ENCODE measurements at places on chromosomes 4 and X.

DNA sequence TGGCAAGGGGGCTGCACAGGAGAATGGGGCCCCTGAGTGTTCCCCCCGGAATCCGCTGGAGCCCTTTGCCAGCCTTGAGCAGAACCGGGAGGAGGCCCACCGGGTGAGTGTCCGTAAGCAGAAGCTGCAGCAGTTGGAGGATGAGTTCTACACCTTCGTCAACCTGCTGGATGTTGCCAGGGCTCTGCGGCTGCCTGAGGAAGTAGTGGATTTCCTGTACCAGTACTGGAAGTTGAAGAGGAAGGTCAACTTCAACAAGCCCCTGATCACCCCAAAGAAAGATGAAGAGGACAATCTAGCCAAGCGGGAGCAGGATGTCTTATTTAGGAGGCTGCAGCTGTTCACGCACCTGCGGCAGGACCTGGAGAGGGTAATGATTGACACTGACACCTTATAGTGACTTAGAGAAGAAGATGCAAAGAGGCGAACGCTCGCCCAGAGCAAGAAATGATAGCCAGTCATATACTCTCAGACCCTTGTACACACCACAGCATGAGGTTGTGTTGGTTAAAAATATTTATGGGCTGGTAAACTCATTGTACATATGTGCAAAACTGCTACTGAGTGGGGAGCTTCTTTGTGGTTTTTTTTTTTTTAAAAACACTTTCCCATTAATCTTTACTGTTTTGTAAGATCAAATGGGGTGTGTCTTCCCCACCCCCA, 52.5 kb downstream of the JADE1 start:
- DNase-seq: peak; percentile 33

GRCh38 chr4:36039026-36039425, 205.3 kb downstream of the ARAP2 start:
- DNase-seq: no peak

DNA sequence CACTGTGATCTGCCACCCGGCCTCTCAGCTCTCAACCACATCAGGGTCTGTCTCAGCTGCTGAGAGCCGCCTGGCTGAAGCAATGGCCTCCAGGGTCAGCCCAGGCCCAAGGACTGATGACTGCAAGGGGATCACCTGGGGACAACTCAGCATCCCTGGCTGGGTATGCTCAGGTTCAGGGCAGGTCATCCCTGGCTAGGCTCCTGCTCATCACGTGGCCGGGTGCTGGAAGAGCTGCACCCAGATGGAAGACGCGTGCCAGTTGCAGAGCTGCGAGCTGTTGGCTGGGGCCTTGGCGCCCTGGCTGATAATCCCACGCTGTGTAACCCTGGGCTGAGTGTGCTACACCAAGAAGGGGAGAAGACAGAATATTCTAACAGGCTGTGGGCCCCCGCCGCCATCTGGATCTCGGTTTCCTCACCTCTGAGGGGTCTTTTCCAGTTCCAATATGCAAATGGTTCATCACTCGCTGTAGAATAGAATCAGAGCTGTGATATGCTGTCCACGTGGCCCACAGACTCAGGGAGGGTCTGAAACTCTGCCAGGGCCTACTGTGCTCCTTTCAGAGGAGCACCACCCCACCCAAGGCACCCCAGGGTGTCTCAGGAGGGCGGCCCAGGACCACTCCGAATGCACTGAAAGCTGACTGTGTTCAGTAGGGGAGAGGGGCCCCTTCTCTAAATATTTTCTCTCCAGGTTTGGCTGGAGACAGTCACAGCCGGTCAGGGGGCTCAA, 338.8 kb downstream of the BCOR start:
- no peak for DNase-seq

- DNase-seq: no peak
Measured at GRCh38 chr4:76498550-76498949, 63.5 kb downstream of the SHROOM3 start.

- no peak for DNase-seq
Measured at GRCh38 chr4:107725281-107725859, 5.3 kb upstream of the PAPSS1 start.

GRCh38 chr4:11596989-11597388, 168.3 kb upstream of the HS3ST1 start:
- no peak for DNase-seq

- no peak for DNase-seq
Measured at GRCh38 chrX:111506826-111507225, 4.6 kb upstream of the SERTM2 start.

DNA sequence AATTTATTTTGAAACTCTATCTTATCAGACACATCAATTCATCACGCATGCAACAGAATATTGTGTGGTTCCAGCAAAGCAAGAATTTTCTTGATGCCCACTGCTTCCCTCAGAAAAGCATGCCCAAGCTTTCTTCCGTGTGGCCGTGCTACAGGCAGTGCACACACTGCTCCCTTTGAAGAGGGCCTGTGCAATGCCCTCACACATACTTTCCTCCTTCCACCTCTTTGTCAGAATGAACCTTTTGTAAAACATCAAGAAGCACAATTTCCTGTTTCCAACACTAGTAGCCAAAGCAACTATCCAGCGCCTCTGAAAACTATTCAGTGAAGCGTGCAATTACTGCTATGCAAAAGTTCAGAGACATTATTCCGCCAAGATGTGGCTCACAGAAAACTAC, 201.7 kb downstream of the NLGN4X start:
- DNase-seq: no peak

DNA sequence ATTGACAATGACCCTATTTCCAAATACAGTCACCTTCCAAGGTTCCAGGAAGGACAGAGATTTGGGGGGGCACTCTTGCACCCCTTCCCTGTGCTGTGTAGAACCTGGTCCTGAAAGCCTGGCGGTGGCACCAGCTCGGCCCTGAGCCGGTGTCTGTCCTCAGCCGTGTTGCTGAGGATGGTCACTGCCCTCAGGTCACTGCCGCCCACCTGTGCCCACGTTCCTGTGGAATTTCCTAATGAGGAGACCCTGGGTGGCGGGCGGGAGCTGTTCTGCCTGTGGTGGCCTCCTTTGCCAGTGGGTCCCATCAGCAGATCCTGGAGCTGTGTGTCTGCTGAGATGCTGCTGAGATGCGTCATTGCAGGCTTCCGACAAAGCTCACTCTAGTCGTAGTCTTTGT, 32.9 kb downstream of the NELFA start:
- DNase-seq: no peak

Data from hematopoietic multipotent progenitor cell treated with erythropoietin and hydrocortisone succinate and interleukin-3 and kit ligand, for 4 days (in vitro differentiated cells).